Mononuclear cell (primary cell): ENCODE measurements at places on chromosomes 16 and 17. TPM values are rescaled to one million over a fixed set of nuclear protein-coding genes. Genes with fewer than 3 reads are reported as not detected.

The NPTX1 gene
- total RNA-seq, result under 0.01 TPM

The CYB5D1 gene
- 8.8 TPM for total RNA-seq

The GAST gene
- not detected for total RNA-seq

The HNF1B gene
- total RNA-seq, result not detected

The KRT33B gene
- total RNA-seq, result not detected

The SNX20 gene
- 24.3 TPM for total RNA-seq

The ABCC12 gene
- total RNA-seq, result not detected

The ACSM5 gene
- total RNA-seq, result not detected

The TGFB1I1 gene
- 1.4 TPM for total RNA-seq

The HAP1 gene
- not detected for total RNA-seq

The KCTD5 gene
- total RNA-seq, result 17.7 TPM

The HCRT gene
- not detected for total RNA-seq

The ANTKMT gene
- 5.8 TPM for total RNA-seq

The HOXB7 gene
- 0.10 TPM for total RNA-seq

The KLHL11 gene
- 60.7 TPM for total RNA-seq

The HSD17B1 gene
- total RNA-seq, result 0.31 TPM

The SMIM36 gene
- not detected for total RNA-seq

The RNF43 gene
- total RNA-seq, result 0.42 TPM

The TBX21 gene
- total RNA-seq, result 15.7 TPM

The ZNF750 gene
- total RNA-seq, result not detected

The MAPT gene
- total RNA-seq, result 0.10 TPM

The STX1B gene
- 0.63 TPM for total RNA-seq

The GPR179 gene
- total RNA-seq, result 0.10 TPM

The RPL27 gene
- 1,456 TPM for total RNA-seq

The OR3A3 gene
- not detected for total RNA-seq

The ESRP2 gene
- total RNA-seq, result 0.10 TPM

The PDILT gene
- not detected for total RNA-seq

The FBXW10 gene
- not detected for total RNA-seq

The NOMO2 gene
- 42.9 TPM for total RNA-seq

The CBLN1 gene
- total RNA-seq, result not detected

The ADAP2 gene
- total RNA-seq, result 20.8 TPM

The TMEM170A gene
- 52.9 TPM for total RNA-seq

The KRTAP4-4 gene
- not detected for total RNA-seq

The IRX6 gene
- total RNA-seq, result under 0.01 TPM

The GPR142 gene
- total RNA-seq, result not detected

The TMEM98 gene
- not detected for total RNA-seq

The WNK4 gene
- total RNA-seq, result 0.10 TPM

The ARHGAP44 gene
- not detected for total RNA-seq

The TRIM72 gene
- 0.10 TPM for total RNA-seq

The CCL2 gene
- 2.2 TPM for total RNA-seq

The GGT6 gene
- not detected for total RNA-seq

The CACNG3 gene
- under 0.01 TPM for total RNA-seq

The MYO15A gene
- 0.84 TPM for total RNA-seq

The CA10 gene
- 0.10 TPM for total RNA-seq

The C16orf96 gene
- total RNA-seq, result 0.42 TPM

The PPP1R27 gene
- total RNA-seq, result not detected

The HBA1 gene
- 28.3 TPM for total RNA-seq

The HES7 gene
- not detected for total RNA-seq

The PDP2 gene
- total RNA-seq, result 4.0 TPM
